Activated CD4-positive, alpha-beta memory T cell treated with anti-CD3 and anti-CD28 coated beads, Interleukin-2, amount 10 ng/mL, durations not matched to agents 7 days and 5 days (primary cell): ENCODE measurements at places on chromosomes 16 and 17. TPM values are rescaled to one million over a fixed set of nuclear protein-coding genes. Genes with fewer than 3 reads are reported as not detected.

GRCh38 chr17:61732169-61732568, 131.2 kb downstream of the BRIP1 start:
- no peak for DNase-seq

DNA sequence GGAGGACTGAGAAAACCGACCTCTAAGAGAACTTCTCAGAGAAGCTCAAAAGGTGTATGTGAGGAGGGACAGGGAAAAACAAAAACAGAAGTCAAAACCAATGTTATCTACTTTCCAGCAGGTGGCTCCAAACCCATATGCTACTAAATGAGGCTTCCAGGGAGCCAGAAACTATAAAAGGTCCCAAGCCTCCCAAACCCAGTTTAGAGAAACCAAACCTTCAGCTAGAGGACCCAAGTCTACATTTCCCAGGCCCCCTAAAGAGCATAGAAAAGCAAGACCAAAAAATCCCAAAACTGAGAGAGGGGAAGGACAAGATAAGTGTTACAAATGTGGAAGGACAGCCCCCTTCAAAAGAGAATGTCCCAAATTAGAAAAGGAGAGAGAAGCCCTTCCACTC, 3.7 kb downstream of the HPR start:
- no peak for DNase-seq

- DNase-seq = no peak
Measured at GRCh38 chr17:58703137-58703915, 10.9 kb downstream of the RAD51C start.

DNA sequence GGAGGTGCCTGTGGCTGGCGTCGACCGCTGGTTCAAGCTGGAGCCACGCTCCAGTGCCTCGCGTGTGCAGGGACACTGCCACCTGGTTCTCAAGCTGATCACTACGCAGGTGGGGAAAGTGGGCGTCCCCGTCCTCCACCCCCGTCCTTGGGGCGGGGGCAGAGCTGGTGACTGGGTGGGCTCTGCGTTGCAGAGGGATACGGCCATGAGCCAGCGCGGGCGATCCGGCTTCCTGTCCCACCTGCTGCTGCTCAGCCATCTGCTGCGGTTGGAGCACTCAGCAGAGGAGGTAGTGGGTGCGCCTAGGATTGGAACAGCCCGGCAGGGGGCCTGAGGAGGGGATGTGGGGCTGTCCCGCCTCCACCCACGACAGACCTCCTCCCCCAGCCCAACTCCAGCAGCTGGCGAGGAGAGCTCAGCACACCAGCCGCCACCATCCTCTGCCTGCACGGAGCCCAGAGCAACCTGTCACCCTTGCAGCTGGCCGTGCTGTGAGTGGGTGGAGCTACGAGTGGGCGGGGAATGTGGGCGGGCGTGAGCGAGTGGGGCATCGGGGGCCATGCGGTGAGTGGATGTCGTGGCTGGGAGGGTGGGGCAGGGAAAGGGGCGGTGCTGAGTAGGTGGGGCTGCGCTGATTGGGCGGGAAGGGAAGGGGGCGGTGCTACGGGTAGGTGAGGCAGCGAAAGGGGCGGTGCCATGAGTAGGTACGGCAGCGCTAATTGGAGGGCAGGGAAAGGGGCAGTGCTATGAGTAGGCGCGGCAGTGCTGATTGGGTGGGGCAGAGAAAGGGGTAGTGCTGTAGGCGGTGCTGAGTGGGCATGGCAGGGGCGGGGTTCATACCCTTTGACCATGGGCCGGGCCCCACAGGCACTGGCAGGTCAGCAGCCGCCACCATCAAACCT, 8.9 kb downstream of the TSR3 start:
- DNase-seq = peak; percentile 96

The APOBR gene
- total RNA-seq = 20.9 TPM
